ENCODE measurements at places on chromosomes 6 and 20.

DNA sequence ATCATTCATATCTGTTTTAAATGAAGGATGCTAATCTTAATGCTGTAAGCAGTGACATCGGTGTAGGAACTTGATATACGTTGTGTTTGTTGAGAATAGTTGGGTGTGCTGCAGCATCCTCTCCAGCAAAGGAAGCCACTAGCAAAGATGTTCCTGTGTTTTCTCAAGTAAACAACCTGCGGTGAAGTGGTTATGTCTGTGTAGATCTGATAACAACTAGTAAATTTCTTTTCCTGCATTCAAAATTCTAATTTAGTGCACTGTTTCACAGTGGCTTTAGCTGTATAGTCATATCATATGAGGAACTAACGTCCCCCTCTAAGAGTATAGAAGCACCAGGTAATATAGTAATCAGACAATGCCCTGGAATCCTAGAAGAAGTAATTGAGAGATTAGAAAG, 38.7 kb downstream of the NCOA7 start:
- DNase-seq, result no peak

DNA sequence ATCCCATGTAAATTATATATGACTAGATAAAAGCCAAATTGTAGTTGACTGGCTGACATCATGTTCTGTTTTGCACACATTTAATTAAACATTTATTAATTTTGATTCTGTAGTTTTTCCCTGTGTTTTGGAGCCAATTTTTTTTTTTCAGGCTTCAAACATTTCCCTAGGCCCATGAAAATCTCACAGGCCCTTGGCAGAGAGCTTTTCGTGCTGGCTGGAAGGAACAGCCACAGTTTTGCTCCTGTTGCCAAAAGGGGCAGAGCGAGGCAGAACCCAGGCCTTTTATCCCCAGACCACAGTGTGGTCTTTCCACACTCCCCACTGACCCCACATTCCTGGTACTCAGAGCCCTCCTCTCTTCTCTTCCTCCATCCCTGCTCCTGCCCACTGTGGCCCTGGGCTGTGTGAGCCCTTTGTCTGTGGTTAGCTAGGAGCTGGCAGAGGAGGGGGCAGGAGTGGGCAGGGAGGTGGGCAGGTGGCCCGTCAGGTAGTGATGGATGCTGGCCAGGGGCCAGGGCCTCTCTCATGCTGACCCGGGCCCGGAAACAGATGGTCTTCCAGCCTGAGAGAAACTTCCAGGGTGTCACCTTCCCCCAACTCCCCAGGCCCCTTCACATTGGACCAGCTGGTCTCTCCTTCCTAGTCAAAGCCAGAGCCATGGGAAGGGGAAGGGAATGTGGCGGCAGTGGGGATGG, 19.4 kb upstream of the CCM2L start:
- no peak for DNase-seq

GRCh38 chr6:30570740-30571074, 535 bp upstream of the ABCF1 start:
- DNase-seq, result no peak

DNA sequence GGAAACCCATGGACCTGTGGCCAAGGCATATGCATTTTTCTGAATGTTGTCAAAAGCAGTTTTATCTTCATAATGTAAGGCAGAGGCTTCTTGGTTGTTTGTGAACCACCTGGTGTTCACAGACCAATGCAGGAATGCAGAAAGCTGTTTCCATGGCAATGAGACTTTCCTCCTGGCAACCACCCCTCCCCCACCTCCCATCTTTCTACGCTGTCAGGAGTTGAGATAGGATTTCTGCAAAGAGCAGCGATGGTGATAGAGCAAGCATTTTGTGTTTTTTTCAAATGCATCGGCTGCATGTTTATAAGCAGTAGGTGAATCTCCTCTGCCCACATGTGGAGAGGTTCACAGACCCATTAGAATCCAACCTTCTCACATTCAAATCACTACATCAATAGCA, 114.1 kb upstream of the SMLR1 start:
- no peak for DNase-seq

DNA sequence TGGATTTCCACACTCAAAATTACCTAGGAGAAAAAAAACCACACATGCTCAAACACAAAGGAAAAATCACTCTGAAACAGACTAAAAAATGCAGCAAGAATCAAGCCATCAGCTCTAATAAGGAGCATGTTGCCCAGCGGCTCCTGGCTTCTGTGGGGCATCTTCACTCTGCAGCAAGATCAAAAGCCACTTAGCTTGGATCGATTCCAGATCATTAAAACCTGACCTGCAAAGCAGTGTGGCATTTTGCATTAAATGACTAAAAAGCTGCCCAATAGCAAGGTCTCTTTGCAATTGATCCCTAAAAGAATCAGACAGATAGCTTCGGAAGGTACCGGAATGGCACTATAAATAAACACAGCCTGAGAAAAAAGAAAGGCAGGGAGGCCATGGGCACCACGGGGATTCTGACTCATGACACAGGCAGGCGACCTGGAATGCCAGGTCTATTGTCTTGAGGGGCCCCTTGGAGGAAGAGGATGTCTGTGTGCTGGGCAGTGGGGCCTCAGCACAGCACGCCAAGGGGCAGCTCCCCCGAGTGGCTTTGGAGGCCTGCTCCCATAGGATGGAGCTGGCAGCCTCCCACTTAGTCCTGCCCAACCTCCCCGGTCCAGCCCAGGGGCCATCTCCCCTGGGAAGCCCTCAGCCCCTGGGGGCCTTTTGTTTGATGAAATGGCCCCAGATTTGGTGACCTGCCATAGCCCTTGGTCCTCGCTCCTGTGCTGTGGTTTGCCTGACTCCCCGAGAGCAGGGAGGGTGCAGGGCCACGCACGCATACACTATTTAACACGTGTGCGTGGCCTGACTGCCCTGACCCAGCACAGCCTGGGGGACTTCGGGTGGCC, 7.6 kb downstream of the LEMD2 start:
- no peak for DNase-seq

DNA sequence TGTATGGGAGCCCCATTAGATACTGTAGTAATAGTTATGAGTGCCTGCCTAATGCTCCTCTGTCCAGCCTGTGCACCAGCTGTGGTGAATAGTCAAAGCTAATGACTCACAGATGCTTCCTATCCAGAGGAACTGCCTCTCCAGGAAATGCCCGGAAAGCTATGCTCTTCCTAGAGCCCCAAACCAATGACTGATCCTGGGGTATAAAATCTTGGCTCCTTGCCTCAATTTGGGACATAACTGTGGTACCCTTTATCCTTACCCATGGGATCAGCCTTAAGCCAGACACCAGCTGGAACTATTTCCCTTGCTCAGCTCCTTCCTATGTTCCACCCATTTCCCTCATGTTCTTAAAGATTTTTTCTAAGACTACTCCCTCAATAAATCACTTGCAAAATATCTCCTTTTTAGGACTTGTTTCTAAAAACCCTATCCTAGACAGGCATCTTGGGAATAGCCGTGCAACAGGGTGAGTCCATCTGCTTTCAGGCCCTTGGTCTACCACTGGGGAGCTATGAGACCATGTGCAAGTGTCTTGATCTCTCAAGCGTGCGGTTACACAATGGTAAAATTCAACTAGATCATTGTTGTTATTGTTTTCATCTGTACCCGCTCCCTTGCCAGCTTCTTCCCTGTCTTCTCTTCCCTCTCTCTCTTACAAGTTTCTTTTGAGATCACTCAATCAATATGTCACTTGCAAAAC, 283.7 kb downstream of the BTBD3 start:
- DNase-seq, result no peak

DNA sequence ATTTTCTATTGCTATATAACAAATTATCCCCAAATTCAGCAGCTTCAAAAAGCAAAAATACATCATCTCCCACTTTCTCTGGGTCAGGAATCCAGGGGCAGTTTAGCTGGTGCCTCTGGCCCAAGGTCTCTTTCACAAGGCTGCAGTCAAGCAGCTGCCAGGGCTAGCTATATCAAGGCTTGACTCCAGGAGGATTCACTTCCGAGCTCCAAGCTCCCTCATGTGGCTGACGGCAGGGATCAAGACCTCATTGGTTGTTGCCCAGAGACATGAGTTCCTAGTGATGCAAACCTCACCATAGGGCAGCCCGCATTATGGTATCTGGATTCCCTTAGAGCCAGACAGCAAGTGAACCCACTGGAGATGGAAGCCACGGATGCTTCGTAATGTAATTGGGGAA, 1.3 kb upstream of the VNN1 start:
- DNase-seq, result peak; percentile 39

GRCh38 chr20:19918965-19919329, 98.2 kb upstream of the NAA20 start:
- DNase-seq, result no peak

- no peak for DNase-seq
These were observed 132.5 kb downstream of the UTRN start for GRCh38 chr6:144417681-144418080.

DNA sequence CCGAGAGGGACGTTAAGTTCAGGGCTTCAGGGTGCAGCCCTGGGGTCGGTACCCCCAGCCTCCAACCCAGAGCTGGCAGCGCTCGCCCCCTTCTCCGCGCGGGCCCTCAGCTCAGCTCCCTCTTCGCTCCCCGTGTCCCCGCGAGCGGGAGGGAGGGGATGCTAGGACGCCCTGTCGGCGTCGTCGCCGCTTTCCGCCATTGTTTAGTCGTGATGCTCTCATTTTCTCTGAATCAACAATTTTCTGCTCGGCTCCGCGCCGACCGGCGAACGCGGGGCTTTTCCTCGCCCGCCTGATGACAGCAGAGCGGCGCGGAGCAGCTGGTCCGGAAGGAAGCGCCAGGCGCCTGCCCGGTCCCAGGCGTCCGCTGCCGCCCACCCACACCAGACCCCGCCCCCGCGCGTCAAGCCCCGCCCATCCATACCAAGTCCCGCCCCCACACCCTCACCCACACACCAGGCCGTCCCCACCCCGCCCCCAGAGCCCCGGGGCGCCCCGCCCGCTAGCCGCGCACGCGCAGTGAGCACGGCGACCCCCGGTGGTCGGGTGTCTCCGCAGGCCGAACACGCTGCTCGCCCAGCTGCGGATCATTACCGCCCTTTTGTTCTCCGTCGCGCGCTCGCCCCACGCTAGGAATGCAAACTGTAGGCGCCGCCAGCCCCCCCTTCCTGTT, 50.1 kb upstream of the SLC32A1 start:
- peak; percentile 97 for DNase-seq

DNA sequence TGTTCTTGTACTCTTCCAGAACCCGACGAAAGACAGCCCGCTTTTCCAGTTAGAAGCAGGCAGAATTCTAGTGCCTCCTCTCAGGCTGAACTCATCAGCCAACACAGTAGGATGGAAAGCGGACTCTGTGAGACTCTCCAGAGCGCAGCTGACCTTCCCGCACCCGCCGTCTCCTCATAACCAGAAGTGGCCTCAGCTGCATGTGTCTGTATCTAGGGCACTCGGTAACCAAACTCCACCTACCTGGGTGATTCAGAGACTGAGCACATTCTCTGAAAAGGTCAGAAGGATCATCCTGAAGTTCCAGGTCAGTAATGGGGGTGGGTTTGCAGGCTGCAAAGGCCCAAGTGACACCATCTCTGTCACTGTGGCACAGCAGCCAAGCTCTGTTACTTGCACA, 66.7 kb upstream of the NFATC2 start:
- no peak for DNase-seq

DNA sequence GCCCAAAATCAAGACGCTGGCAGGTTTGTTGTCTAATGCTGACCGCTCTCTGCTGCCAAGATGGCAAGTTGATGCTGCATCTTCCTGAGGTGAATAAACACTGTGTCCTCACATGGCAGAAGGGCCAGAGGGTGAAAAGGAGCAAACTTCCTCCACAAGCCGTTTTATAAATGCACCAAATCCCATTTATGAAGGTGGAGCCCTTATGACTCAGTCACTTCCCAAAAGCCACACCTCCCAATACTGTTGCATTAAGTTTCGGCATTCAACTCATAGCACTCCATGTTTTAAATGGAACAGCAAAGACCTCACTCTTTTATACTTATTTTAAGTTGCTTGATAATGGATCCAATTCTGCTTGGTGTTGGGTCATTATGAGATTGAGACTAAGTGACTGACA, 316.6 kb downstream of the RFPL4B start:
- DNase-seq, result no peak

GRCh38 chr6:40743226-40743625, 156.1 kb upstream of the LRFN2 start:
- DNase-seq, result no peak

Data from D341Med (cell line).